Activated T-cell treated with anti-CD3 and anti-CD28 coated beads for 1 hour (primary cell): ENCODE measurements at places on chromosomes 13 and 19.
A peak's percentile ranks its signal among the peaks of the same experiment; 100 is the strongest.

DNA sequence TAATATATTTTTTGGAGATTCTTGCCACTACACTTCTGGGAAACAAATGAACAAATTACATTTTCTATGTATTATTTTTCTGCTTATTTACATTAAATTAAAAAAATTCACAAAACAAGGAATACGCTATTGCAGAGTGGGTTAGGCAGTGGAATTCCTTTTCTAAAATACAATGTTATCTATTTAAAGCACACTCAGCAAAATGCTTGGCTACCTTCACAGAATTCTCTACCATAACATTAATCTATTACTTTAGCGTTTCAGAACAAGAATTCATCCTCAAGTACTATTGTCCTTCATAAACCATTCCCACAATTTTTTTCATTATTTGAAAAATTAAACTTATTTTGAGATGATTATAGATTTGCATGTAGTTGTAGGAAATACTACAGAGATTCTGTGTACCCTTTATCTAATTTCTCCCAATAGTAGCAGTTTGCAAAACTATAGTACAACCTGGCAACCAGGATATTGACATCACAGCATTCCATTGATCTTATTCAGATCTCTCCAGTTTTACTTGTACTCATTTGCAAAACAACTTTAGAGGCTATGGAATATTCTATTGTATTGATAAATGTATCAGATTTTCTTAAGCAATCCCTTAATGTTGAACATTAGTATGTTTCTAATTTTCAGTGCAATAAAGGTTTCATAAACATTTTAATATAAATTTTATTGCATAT is 120.9 kb downstream of the DLEU7 start:
- no peak for DNase-seq

GRCh38 chr13:49584771-49585182 is 581 bp downstream of the RCBTB1 start:
- DNase-seq = no peak

DNA sequence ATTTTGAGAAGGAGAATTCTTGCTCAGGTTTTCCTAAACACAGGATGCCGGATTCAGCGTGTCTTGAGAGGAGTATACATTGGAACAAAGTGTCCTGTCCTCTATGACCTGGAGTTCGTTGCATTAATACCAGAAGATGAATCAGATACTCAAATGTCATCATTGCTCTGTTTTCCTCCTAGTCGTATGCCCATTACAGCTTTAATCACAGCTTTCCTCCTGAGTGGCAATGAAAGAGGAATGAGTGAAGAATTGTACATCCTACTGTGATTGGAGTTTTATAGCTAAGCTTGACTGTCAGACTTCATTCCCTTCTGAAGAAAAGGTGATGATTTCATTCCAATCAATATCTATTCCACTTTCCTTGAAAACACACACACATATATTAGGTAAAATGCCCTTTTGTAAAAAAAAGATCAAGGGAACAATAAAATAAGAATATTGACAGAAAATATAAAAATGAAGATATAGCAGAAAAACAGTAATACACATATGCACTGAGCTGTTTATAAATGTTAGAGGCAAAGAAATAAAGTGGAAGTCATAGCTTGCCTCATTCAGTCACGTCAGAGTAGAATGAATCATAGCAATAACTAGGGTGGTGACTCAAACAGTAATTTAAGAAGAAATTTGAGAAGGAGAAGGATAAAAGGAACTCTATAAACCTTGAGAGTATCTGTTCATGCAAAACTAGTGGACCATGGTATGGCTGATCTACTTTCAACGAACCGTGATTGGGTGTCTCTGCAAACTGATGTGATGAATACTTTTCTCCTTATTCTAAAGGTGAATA is 501.5 kb downstream of the SUCLA2 start:
- DNase-seq = no peak

GRCh38 chr13:99065235-99066015 is 87.6 kb upstream of the DOCK9 start:
- DNase-seq = no peak

GRCh38 chr19:30011051-30011578 is 69.1 kb downstream of the URI1 start:
- no peak for DNase-seq

- DNase-seq = no peak
These were observed 697.3 kb downstream of the PCDH9 start for GRCh38 chr13:66532845-66533244.

- no peak for DNase-seq
These were observed 108.5 kb downstream of the RGCC start for GRCh38 chr13:41565846-41566245.

- no peak for DNase-seq
These were observed 267.3 kb downstream of the RFC3 start for GRCh38 chr13:34085204-34085603.

GRCh38 chr13:96527497-96527896 is 437.6 kb downstream of the HS6ST3 start:
- no peak for DNase-seq

DNA sequence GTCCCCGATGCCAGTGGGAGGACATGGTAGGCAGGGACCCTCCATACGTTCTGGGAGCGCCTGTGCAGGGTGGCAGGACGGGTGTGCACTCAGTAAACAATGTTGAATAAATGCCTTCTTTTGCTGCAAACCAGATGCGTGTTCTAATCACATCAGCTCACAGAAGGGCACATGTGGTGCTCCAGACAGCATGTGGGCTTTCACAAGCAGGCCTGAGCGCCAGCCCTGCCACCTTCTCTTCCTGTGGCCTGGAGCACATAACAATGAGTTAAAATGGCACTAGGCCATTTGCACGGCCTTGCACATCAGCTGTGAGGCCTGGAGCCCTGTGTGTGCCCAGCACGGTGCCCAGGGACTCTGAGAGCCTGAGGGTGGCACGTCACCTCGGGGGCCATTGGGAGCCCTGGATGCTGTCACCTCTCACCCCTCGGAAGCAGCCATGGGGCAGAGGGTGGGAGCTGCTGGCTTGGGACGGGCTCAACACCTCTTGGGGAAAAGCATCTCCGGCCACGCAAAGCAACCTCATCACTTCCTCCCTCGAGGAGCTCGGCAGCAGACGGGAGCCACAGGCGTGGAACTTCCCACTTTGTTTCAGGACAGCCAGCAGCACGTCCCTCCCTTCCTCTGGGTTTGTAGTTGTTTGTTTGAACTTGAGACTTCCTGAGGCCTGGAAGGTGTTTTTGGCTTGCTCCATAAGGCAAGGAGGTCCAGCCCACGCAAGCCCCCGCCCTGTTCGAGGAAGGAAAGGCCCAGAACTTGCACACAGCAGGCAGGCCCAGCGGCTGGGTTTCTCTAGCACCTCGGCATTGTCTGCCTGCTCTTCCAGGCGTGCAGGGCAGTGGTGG is 9.8 kb downstream of the MCF2L start:
- DNase-seq = no peak

- no peak for DNase-seq
These were observed 511.0 kb upstream of the HTR2A start for GRCh38 chr13:47407808-47408207.

DNA sequence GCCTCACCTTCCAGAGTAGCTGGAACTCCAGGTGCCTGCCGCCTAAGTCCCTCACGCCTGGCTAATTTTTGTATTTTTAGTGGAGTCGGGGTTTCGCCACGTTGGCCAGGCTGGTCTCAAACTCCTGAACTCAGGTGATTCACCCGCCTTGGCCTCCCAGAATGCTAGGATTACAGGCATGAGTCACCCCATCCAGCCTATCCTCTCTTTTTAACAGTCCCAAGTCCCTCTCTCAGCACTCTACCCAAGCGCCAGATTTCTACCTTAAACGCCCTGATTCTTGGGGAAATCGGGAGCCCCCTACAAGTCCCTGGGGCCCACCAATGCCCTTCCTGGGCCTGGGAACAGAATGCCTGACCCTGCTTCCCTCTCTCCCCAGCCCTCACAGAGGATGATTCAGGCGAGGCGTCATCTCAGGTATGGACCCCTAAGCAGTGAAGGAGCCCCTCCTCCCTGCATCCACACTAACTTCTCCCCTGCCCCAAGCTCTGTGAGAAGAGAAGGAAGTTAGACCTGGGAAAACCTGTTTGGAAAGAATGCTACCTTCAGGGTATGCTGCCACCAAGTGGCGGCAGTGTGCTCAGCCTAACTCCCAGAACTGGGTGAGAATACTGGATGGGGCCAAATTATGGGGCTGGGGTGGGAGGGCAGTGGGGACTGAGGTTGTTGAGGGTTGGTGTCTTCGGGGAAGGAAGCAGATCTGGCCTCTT is 20.8 kb upstream of the EBI3 start:
- no peak for DNase-seq

DNA sequence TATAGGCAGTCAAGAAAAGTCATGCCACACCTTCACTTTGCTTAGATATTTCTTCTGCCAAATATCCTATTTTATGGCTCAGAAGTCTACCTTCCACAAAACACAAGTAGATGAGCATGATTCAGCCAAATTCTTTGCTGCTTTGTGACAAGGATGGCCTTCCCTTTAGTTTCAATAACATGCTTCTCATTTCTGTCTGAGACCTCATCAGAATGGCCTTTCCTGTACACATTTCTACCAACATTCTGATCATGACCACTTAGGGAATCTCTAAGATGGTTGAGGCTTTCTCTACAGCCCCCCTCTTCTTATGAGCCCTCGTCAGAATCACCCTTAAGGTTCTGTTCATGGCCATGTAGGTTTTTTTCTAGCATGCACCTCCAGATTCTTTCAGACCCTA is 96.2 kb downstream of the COL4A2 start:
- DNase-seq = no peak

DNA sequence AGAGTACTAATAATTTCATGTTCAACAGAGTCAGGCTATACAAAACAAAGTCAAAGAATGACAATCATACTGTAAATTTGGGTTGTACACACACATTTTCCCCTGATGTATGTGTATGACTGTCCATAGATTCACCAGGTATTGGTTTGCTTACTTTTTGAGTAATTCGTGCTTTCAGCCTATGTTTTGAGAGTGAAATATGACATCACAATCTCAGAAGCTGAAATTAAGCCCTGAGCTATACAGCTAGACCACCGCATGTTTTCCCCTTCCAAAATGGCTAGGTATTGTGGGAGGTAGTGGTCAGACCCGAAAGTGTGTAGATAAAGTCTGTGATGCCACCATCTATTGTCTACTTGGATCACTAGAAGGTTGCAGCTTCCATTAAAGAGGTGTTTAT is 102.8 kb downstream of the KATNAL1 start:
- no peak for DNase-seq

- no peak for DNase-seq
These were observed 868 bp upstream of the UBAC2 start for GRCh38 chr13:99199541-99200431.

GRCh38 chr13:40315416-40316064 is 350.9 kb downstream of the FOXO1 start:
- peak; percentile 24 for DNase-seq

DNA sequence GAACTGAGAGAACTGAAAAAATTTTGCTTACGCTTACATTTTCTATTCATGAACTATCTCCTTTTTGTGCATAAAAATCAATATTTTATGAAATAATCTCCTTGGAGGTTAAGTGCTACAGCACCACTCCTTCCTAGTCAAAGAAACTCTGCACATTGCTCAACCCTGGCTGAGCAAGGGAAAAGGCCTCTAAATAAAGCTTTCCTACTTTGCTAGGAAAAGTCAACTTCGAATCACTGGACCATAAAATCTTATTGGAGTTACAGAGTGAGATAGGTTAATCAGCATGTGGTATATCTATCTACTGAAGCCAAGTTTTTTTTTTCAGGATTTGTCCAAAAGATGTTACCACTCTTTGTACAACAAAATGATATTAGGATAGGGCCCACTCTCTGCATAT is 57.5 kb upstream of the HMGB1 start:
- DNase-seq = no peak
